ENCODE measurements at places on chromosomes 3 and 15.

- DNase-seq = no peak
These were observed 38.4 kb downstream of the SYNM start for GRCh38 chr15:99143242-99143641.

GRCh38 chr15:42908538-42908937 is 12.0 kb downstream of the TTBK2 start:
- no peak for DNase-seq

GRCh38 chr3:70433091-70433490 is 120.7 kb upstream of the MDFIC2 start:
- no peak for DNase-seq

- no peak for DNase-seq
These were observed 8.2 kb downstream of the TXNRD3 start for GRCh38 chr3:126646674-126647073.

DNA sequence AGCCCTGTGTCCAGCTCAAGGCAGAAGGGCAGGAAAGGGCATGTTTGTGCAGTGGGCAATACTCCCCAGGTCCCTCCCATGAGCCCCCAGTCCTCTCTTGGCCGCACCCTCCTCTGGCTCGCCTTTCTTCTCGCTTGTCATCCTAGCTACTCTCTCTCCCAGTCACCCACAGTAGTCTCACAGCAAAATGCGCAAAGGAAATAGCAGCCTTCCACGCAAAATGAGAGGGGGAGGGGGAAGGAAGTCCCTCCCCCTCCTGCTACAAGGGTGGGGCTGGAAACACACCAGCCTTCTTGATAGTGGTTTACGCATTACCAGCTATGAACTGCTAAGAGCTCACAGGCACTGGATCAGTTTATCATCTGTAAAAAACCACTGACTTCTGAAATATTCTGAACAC is 83.8 kb downstream of the GADL1 start:
- no peak for DNase-seq

GRCh38 chr3:69115731-69116130 is 6.7 kb downstream of the LMOD3 start:
- peak; percentile 59 for DNase-seq

GRCh38 chr3:197392961-197393360 is 94.5 kb upstream of the DLG1 start:
- DNase-seq = no peak

GRCh38 chr3:71956069-71956340 is 171.1 kb upstream of the PROK2 start:
- DNase-seq = no peak

DNA sequence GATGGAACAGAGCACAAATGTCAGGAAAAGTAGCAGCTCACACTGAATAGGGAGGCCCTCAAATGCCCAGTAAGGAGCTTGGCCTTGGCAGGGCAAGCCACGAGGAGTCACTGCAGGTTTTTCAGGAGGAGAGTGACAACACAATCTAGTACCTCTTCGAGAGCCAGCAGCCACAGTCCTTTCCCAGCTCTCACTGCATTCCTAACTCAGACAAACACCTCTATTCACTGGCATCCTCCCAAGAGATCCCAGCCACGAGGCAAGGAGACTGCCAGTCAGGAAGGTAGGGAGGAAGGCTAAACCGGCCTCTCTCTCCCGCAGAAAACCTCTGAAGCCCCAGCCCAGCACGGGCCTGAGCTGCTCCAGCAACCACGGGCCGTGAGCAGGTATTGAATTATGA is 146.0 kb upstream of the SMAD3 start:
- DNase-seq = no peak

GRCh38 chr15:46723308-46723707 is 994.0 kb upstream of the SEMA6D start:
- DNase-seq = no peak

GRCh38 chr15:90686435-90687218 is 30.5 kb upstream of the BLM start:
- DNase-seq = no peak

DNA sequence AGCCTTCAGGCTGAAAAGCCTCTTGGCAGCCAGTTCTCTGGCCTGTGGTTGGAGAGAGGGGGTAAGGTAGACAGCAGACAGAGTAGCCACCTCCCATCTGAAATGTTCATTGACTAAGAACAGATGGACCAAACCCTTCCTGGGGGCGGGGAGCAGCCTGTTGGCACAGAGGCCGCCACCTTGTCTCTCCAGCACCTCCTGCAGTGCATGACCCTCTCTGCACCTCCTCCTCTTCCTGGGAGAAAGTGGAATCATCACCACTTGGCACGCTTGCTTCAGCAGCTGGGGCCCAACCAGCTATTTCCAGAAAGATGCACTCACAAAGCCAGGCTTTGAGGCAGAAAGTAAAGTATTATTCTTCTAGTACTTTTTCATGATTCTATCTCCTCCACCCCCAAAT is 313.4 kb upstream of the CHRM5 start:
- DNase-seq = no peak

DNA sequence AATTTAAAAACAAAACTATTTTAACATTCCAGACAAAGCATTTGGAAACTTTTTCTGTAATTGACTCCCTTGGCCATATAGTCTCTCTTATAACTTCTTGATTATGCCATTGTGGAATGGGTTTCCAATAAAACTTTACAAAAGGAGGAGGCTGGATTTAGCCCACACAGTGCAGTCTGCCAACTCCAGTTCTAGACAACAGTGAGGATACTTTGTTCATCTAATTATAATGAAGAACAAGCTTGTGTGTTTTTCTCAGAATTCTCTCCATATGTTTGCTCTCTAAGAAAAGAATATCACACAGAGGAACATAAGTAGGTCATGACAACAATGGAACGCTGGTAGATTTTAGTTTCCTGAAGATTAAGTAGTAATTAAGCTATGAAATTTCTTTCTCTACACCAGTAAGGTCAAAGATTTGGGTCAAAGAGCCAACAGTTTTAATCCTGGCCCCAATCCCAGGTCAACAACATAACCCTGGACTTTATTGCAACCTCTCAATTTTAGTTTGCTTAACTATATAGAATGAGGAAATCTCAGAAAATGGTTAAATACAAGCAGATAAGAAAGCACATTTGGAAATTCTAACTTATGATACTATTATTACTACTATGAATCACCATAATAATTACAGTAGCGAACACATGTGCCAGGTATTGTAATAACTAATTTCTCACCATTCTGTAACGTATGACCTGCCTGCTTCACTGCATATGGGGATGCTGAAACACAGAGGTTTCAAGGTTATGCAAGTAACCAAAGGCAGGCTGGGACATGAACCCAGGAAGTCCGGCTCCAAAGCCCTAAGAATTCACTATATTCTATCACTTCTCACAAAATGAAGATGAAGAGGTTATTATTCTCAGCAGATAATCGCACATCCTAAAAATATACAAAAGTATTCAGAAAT is 65.7 kb downstream of the TJP1 start:
- DNase-seq = no peak

- peak; percentile 56 for DNase-seq
These were observed 149.6 kb downstream of the MAGI1 start for GRCh38 chr3:65888980-65889706.

DNA sequence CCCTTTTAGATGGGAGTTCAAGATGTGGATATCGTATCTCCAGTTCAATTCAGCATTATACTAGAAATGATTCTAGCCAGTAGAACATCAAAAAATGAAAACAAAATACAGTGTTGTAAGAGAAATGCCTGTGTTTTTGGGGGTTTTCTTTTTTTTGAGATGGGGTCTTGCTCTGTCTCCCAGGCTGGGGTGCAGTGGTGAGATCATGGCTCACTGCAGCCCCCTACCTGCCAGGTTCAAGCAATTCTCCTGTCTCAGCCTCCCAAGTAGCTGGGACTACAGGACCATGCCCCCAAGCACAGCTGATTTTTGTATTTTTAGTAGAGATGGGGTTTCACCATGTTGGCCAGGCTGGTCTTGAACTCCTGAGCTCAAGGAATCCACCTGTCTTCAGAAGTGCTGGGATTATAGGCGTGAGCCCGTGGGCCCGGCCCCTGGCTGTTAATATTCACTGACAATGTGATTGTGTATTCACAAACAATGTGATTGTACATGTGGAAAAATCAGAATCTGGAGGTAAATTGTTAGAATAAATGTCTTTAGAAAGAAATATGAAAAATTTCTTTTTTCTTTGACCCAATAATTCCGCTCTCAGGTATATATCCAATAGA is 59.0 kb downstream of the ARIH1 start:
- no peak for DNase-seq

- peak; percentile 93 for DNase-seq
These were observed 19.8 kb upstream of the NUDT16 start for GRCh38 chr3:131361464-131362421.

DNA sequence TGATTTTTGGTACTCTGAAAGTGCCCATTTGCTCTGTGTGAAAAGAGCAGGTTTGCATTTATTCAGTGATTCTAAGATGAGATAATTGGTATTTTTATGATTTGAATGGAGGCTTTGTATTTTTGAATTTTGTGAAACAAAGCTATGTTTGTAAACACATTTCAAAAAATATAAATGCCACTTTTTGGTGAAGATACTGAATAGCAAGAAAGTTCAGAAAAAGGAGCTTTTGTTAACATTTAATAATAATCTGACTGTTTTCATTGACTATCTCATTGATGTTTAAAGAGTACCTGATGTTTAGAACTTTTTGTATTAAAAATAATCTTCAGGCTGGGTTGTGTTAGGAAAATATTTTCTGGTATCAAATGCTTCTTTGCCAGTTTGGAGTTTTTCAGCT is 23.7 kb downstream of the TCF12 start:
- no peak for DNase-seq

DNA sequence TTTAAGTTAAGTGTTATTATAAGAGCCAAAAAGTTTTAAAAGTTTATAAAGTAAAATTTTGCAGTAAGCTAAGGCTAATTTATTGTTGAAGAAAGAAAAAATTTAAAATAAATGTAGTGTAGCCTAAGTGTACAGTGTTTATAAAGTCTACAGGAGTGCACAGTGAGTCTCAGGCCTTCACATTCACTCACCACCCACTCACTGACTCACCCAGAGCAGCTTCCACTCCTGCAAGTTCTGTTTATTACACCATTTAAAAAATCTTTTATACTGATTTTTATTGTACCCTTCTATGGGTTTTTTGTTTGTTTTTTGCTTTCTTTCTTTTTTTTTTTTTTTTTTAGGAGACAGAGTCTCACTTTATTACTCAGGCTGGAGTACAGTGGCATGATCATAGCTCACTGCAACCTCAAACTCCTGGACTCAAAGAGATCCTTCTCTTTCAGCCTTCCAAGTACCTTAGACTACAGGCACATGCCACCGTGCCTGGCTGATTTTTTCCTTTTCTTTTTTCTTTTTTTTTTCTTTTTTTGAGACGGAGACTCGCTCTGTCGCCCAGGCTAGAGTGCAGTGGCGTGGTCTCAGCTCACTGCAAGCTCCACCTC is 25.9 kb downstream of the CSTA start:
- DNase-seq = no peak

- no peak for DNase-seq
These were observed 6.7 kb downstream of the FAM162A start for GRCh38 chr3:122390665-122391064.

DNA sequence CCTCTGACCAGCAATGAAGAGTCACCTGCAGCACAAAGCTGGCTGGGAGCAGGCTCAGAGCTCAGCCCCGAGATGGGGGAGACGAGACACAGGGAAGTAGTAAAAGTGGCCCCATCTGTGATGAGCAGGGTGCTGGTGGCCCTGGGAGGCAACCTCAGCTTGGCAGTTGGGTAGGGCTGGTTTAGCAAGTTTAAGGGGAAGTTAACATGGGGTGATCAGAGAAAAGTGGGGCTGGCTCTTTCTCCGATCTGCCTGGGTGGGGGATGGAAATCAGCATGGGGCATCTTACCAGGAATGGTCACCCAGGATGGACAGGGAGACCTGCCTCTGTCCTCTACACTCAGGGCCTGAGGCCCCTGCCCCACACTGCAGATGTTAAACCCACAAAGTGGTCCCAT is 29.9 kb upstream of the SFMBT1 start:
- DNase-seq = no peak

DNA sequence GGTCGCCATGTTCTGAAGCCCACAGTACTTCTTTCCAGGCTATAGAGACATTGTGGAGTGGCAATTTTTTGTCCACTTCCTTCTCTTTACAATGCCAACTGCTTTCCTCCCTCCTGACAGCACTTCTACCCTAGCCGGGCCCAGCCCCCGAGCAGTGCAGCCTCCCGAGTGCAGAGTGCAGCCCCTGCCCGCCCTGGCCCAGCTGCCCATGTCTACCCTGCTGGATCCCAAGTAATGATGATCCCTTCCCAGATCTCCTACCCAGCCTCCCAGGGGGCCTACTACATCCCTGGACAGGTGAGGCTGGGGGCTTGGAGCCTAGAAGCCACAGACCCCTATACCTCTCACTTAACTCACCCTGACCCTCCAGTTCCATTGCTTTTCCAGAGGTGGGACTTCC is 2.8 kb downstream of the EIF4G1 start:
- DNase-seq = no peak

- DNase-seq = no peak
These were observed 318.0 kb downstream of the ZNF621 start for GRCh38 chr3:40842714-40843113.

DNA sequence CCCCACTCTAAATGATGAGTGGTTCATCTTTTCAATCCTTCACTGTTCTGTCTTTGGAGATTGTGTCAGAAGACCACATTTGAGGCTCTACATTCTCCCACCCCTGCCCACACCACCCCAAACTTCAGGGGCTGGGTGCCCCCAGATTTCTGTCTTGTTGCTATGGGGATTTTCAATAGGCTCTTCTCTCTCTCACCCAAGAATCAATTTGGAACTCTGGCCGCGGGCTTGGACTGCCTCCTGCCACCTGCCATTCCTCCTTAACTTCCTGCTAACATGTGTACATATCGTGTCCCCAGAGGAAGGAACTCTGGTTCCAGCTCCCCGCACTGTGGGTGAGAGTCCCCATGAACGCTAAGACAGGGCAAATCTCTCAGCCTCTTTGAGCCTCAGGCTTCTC is 67.4 kb upstream of the LARS2 start:
- no peak for DNase-seq

GRCh38 chr3:56133423-56133822 is 334.8 kb downstream of the ERC2 start:
- no peak for DNase-seq

DNA sequence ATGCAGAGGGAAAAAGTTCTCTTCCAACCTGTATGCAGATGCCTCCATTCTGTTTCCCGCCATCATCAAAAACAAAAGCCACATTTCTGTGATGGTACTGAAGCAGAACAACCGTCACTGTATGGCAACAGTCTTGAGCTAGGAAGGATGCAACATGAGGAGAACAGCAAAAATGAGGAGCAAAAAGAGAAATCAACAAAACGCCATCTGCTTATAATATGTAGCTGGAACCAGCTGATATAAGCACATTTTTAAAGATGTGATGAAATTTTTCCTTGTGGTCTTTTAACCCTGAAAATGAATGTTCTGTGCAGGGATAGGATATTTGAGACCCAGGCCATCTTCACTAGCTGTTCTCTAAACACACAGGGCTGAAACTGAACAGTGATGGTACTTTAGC is 287.0 kb downstream of the ZIC4 start:
- DNase-seq = no peak

Data from MM.1S (cell line).